WTC11 (cell line): ENCODE measurements at places on chromosomes 5 and 9.

DNA sequence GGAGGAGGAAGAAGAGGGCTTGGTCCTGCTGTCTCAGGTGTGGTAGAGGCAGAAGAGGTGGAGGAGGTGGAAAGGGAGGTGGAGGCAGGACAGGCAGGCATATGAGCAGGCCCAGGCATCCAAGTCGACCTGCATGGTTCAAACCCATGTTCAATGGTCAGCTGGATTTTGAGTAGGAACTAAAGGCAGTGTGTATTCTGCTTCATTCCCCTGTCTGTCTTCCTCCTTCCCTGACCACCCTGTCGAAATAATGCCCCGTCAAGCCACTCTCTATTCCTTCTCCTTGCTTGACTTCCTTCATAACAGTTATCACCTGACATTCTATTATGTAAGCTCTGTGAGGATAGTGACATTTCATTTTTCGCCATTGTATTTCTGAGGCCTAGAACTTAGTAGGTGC lies 34.8 kb downstream of the ATP6V0E1 start:
- no peak for DNase-seq

DNA sequence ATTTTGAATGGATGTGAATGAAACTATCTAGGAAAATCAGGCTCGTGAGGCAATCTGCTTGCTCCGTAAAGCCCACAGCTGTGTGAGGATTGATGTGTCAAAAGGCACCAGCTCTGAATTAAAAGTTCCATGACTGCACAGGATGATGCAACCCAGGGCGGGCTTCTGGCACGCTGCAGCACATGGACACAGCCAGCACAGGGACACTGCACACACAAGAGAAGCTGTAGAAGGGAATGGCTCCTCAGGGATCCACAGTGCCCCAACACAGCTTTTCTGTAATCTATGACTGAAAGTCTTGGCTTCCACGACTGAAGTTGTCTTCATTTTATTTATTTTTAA lies 151.0 kb downstream of the GCNT1 start:
- no peak for DNase-seq

- peak; percentile 19 for DNase-seq
Measured at GRCh38 chr9:71608825-71609447, 159.4 kb downstream of the CEMIP2 start.

- DNase-seq, result no peak
Measured at GRCh38 chr5:174827558-174827957, 103.2 kb downstream of the MSX2 start.

GRCh38 chr9:133792721-133793470 lies 54.7 kb upstream of the SARDH start:
- DNase-seq, result peak; percentile 80

- DNase-seq, result no peak
Measured at GRCh38 chr5:169013846-169014245, 287.1 kb downstream of the SLIT3 start.

GRCh38 chr5:77643654-77644370 lies 5.3 kb upstream of the OTP start:
- no peak for DNase-seq

GRCh38 chr9:126677188-126678084 lies 63.7 kb downstream of the LMX1B start:
- DNase-seq, result no peak

DNA sequence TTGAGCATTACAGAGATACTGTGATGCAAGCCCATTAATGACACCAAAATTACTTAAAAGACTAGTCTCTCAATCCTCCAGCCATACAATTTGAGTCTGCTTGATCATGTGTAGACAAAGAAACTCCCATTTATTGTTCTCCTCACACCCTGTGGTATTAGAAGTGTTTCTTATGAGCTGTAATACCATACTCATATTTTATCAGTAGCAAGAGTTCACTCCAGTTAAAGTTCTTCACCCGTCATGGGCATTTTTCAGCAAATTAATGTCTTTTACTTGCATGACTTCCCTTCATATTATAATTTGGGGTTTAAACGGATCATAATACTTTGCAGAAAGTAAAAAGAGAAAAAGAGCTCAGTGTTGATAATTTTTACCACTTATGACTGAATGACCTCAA lies 242.9 kb downstream of the BNC2 start:
- DNase-seq, result no peak

- DNase-seq, result no peak
Measured at GRCh38 chr5:114411380-114411931, 49.6 kb downstream of the KCNN2 start.

- no peak for DNase-seq
Measured at GRCh38 chr5:150622157-150622556, 18.3 kb upstream of the SYNPO start.

DNA sequence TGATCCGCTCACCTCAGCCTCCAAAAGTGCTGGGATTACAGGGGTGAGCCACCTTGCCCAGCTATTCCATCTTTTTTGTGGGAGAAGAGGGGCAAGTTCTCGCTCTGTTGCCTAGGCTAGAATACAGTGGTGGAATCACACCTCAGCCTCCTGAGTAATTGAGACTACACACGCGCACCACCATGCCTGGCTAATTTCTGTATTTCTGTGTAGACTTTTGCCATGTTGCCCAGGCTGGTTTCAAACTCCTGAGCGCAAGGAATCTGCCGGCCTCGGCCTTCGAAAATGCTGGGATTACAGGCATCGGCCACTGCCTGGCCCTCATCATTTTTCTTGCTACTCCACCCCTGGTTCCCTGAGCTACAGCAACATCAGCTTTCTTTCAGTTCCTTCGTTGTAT lies 2.8 kb upstream of the NOL6 start:
- no peak for DNase-seq

DNA sequence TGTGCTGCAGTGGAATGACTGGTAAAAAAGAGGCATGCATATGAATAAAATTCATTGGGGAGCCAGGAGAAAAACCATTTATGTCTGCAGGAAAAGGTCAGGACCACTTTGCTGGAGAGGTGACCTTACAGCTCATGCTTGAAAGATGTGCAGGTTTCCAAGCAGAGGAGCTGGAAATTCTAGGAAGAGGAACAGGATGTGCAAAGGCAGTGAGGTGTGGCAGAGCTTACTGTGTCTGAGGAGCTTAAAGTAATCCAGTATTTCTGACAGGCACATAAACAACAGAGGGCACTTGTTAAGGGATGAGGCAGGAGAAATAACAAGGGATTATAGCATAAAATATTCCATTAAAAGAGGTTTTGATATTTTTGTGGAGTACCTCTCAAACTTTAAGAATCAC lies 203.2 kb downstream of the CD180 start:
- DNase-seq, result no peak

- no peak for DNase-seq
Measured at GRCh38 chr9:93130861-93131481, 3.1 kb downstream of the NINJ1 start.

GRCh38 chr5:171692107-171692506 lies 93.5 kb upstream of the SMIM23 start:
- no peak for DNase-seq
